Metanephros (tissue), 2 donors: ENCODE measurements at places on chromosomes 11 and 22. TPM values are rescaled to one million over a fixed set of nuclear protein-coding genes. Genes with fewer than 3 reads are reported as not detected.

The TRIM29 gene
- total RNA-seq: 3.0 TPM

The SEPTIN5 gene
- 39.4 TPM for total RNA-seq

The ME3 gene
- total RNA-seq: 116 TPM

The DUSP8 gene
- 4.3 TPM for total RNA-seq

The OR8G1 gene
- not detected for total RNA-seq

The OR56A1 gene
- total RNA-seq: 0.12 TPM

The BATF2 gene
- total RNA-seq: 2.4 TPM

The CENPM gene
- total RNA-seq: 14.2 TPM

The OR2AG2 gene
- total RNA-seq: 0.18 TPM
